ENCODE measurements at places on chromosomes 13 and 19.

GRCh38 chr13:49388091-49388635 lies 55.7 kb downstream of the CAB39L start:
- no peak for DNase-seq

DNA sequence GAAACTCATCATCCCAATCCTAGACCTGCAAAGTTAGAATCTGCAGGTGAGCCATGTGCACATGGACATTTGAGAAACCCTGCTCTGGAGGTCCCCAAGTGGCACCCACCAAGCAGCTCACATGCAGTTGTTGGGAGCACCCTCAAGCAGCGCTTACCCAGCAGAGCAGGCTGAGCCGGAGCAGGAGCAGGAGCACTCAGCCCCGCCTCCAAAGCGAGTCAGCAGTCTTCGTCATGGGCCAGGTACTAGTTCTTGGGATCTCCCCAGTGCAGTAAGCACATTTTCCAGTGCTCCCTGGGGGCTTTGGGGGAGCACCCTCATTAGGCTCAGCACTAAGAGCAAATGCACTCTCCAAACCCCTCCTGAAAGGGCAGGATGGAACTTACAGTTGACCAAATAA lies 572.7 kb downstream of the IRS2 start:
- no peak for DNase-seq

GRCh38 chr13:33256148-33256840 lies 29.3 kb downstream of the STARD13 start:
- DNase-seq: no peak

DNA sequence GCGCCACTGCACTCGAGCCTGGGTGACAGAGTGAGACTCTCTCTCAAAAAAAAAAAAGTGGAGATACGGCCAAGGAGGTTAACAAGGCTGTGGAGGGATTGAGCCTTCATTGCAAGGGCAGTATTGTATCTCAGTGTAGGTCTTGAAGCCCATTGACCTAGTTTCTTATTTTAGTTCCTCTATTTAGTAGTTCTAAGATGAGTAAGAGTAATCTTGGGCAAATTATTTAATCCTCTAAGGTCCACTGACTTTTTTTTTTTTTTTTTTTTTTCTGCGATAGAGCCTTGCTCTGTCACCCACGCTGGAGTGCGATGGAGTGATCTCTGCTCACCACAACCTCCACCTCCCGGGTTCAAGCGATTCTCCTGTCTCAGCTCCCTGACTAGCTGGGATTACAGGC lies 14.3 kb upstream of the ILF3 start:
- DNase-seq: no peak

DNA sequence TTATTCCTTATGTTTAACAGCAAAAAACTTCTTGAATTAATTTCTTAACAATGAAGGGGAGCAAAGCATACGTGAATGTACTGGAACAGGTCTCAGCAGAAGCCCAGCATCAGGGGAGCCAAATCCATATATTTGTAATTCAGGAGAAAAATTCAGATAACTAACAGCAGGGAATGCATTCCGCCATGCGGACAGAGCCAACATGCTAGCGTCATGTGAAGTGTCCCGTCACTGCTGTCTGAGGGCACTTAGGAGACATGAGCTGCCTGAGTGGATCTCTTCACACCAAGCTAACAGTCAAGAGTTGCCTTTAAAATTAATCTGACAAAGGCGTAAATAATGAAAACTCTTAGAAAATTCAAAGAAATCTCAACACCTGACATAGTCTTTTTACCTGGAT lies 6.4 kb downstream of the AMER2 start:
- no peak for DNase-seq

GRCh38 chr13:113964251-113964995 lies 9.5 kb downstream of the C13orf46 start:
- DNase-seq: no peak

GRCh38 chr19:49975051-49975450 lies 14.1 kb upstream of the SIGLEC11 start:
- DNase-seq: no peak

DNA sequence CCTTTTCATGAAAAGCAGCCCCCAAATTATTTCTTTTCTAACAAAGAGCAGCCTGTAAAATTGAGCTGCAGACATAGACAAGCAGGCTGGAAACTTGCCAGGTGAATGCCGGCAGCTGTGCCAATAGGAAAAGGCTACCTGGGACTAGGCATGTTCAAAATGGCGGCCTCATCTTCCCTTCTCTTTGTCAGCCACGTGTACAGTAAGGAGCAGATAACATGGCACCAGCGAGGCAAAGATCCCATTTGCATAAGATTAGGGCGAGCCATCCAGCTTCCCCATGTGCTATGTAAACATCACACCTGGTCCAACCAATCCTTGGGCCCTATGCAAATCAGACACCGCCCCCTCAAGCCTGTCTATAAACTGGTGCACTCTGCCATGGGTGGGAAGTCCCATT lies 31.2 kb upstream of the CACNA1A start:
- DNase-seq: no peak

- peak; percentile 72 for DNase-seq
These were observed 6.6 kb downstream of the ISOC2 start for GRCh38 chr19:55454787-55455243.

GRCh38 chr13:75687150-75687763 lies 51.1 kb downstream of the LMO7 start:
- DNase-seq: no peak

DNA sequence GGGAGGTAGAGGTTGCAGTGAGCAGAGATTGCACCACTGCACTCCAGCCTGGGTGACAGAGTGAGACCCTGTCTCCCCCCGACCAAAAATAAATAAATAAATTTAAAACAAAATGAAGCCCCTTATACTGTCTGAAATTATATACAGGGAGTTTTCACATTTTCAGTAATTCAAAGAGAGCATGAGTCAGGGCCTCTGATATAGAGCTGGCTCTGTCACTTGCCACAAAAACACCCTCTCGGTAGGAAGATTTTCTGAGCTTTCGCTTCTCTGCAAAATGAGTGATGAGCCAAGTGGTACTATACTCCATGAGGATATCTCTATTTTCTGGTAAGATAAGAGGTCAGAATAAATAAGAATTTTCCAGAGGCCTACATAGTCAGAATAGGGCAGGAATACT lies 462.9 kb downstream of the COG6 start:
- DNase-seq: no peak

DNA sequence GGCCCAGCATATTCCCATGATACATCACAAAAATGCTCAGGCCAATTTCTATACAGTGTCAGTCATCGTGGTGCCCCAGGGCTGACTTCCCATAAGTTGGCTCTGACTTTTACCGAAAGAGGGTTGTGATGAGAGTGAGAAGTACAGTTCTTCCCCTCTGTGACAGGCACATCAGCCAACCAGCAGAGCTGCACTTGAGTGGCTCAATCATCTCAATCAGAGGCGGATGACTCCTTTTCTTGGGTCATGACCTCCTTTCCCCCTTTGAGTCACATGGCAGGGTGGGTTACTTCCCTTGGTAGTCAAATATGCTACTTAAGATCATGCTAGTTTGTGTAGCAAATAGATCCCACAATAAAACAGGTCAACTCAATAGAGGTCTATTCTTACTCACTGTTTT lies 6.9 kb upstream of the AMER2 start:
- DNase-seq: no peak

DNA sequence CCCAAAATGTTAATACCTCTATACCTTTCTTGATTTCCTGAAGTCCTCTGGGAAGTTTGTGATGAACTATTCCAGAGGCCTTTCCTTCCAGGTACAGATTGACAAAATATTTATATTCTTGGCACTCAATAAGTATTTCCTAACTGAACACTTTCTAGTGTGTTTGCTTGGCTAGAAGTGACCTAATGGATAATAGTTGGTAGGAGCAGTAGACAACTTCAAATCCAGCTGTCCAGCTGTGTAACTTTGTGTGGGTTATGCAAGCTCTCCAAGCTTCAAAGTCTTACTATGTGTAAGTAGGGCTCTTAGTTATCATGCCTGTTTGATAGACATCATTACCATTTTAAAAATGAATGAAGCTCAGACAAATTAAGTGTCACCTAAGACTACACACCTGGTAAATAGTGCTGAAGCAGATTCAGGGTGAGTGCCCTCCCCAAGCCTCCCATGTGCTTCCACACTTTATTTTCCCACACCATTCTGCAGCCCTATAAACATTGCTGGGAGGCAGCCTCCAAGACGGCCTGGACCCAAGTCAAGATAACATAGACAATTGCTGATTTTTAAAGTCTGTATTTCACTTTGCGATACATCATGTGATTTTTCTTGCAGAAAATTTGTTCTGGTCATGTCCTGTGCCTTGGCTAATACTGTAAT lies 196.6 kb downstream of the NALCN start:
- no peak for DNase-seq

GRCh38 chr19:3743486-3743885 lies 18.0 kb downstream of the APBA3 start:
- DNase-seq: no peak

- no peak for DNase-seq
These were observed 18.2 kb downstream of the LRRC4B start for GRCh38 chr19:50549927-50550593.

DNA sequence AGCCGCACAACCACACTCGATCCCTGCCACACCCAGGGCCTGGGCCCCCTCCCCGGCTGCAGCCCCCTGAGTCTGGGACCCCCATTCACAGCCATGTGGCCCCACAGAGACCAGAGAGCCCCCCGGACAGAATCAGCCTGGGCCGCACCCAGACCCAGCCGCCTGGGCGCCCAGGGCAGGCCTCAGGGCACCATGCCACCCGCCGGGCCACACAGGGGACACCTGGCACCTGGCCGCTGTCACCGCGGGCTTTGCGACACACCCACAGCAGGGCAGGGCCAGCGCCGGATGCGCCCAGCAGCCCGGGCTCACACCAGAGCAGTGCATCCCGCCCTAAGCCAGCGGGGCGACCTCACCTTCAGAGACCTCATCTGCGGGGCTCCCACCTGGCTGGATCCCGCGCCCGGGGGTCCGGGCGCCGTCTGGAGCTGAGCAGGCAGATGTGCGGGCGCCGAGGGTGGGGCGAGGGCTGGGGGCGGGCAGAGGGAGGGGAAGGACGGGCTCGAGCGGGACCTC lies 443 bp downstream of the TBXA2R start:
- DNase-seq: no peak

GRCh38 chr19:7226739-7227138 lies 67.5 kb downstream of the INSR start:
- DNase-seq: no peak

- DNase-seq: no peak
These were observed 128.9 kb downstream of the COG6 start for GRCh38 chr13:39784347-39784746.

- no peak for DNase-seq
These were observed 122.4 kb downstream of the DLEU7 start for GRCh38 chr13:50720861-50721671.

GRCh38 chr19:52673014-52673413 lies 34.9 kb upstream of the ZNF83 start:
- no peak for DNase-seq

DNA sequence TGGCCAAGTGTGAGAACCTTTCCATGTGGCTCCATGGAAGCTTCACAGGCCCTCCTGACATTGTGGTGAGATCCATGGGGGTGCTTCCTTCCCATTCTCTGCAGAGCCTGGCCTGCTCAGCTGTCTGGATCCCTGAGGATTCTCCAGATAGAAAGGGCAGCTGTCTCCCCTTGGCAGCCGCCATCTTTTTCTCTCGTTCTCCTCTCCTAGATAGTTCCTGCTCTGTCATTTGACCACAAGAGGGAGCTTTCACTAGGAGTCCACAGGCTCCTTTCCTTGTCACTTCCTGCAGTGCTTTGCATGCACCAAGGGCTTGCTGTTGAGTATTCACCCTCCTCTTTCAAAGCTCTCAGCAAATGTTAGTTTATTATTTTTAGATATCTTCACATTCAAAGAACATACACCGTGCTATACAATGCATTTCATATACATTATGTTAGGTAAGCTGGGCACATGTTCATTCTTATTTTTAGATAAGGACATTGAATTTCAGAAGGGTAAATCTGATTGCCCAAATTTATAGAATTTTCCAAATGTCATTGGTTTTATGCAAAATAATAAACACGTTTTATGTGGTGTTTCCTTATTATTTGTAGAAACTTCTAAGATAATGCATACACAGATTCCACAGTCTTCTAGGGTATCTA lies 133.2 kb downstream of the FRY start:
- no peak for DNase-seq

- DNase-seq: no peak
These were observed 19.9 kb upstream of the SGCG start for GRCh38 chr13:23160638-23161480.

- DNase-seq: no peak
These were observed 27.8 kb downstream of the ANKRD10 start for GRCh38 chr13:110886870-110887596.
